SJSA1 (cell line): ENCODE measurements at places on chromosomes 2 and 18. TPM values are rescaled to one million over a fixed set of nuclear protein-coding genes. Genes with fewer than 3 reads are reported as not detected.
A peak's percentile ranks its signal among the peaks of the same experiment; 100 is the strongest.

Gene KLHL14
- not detected in 2 replicates for total RNA-seq

Gene BMP10
- total RNA-seq = not detected in 2 replicates

Gene PIK3C3
- 41.5 and 51.0 TPM in 2 replicates for total RNA-seq

Gene LCT
- not detected in 2 replicates for total RNA-seq

Gene TNFAIP6
- total RNA-seq = 1.3 and 1.5 TPM in 2 replicates

Gene GATA6
- 3.5 and 8.8 TPM in 2 replicates for total RNA-seq

Gene RAB6C
- total RNA-seq = not detected in 2 replicates

Gene RGPD8
- 1.4 and 5.5 TPM in 2 replicates for total RNA-seq

Gene EFEMP1
- total RNA-seq = 283 and 287 TPM in 2 replicates

Gene GALNT3
- total RNA-seq = 2.2 TPM in 1 of 2 replicates, not detected in the other

Gene EVX2
- total RNA-seq = not detected in 2 replicates

Gene ANO7
- total RNA-seq = 0.63 and 1.7 TPM in 2 replicates

GRCh38 chr2:120036145-120036544, 23.3 kb downstream of the EPB41L5 start:
- DNase-seq = no peak
- no peak overlapping the region for H3K4me3 ChIP-seq
- no peak overlapping the region for H3K27ac ChIP-seq
- no peaks in the 10 kb centered on the region for H3K4me1 ChIP-seq

DNA sequence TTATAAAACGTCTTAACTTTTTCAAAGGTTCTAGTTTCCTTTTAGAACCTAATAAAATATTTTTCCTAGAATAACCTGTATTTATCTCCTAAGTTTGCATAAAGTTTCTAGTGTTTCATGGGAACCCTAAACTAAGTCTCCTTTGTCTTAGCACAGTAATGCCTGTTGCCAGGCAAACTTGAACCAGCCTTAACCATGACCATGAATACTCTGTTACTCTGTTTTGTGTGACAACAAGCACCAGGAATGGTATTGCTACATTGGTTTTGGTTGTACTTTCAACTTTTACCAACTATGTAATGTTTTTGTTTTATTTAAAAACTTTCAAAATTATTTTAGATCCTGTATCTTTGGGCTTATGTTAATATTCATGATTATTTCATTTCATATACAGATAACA, 137.6 kb downstream of the CERS6 start:
- H3K27ac ChIP-seq = no peak overlapping the region
- H3K4me1 ChIP-seq = no peaks in the 10 kb centered on the region
- H3K4me3 ChIP-seq = no peak overlapping the region
- DNase-seq = no peak
- H3K27me3 ChIP-seq = no peaks in the 10 kb centered on the region
- H3K36me3 ChIP-seq = no peaks in the 10 kb centered on the region

DNA sequence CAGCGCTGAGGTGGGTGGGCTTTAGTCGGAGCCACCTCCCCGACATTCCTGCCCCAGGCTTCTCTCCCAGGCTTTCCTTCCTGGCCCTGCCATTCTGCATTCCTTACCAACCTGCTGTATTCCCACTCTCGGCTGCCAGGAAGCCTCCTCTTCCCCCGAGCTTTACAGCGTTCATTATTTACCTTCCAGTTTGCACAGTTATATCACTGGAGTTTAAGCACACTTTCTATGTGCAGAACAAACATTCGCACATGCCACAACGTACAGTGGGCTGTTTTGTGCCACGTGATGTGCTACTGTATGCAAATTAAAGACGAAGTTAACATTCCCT, 246.3 kb downstream of the SOX11 start:
- H3K36me3 ChIP-seq = no peaks in the 10 kb centered on the region
- no peak overlapping the region for H3K4me3 ChIP-seq
- no peak for DNase-seq
- H3K27me3 ChIP-seq = no peaks in the 10 kb centered on the region
- no peak overlapping the region for H3K27ac ChIP-seq
- H3K4me1 ChIP-seq = no peaks in the 10 kb centered on the region

DNA sequence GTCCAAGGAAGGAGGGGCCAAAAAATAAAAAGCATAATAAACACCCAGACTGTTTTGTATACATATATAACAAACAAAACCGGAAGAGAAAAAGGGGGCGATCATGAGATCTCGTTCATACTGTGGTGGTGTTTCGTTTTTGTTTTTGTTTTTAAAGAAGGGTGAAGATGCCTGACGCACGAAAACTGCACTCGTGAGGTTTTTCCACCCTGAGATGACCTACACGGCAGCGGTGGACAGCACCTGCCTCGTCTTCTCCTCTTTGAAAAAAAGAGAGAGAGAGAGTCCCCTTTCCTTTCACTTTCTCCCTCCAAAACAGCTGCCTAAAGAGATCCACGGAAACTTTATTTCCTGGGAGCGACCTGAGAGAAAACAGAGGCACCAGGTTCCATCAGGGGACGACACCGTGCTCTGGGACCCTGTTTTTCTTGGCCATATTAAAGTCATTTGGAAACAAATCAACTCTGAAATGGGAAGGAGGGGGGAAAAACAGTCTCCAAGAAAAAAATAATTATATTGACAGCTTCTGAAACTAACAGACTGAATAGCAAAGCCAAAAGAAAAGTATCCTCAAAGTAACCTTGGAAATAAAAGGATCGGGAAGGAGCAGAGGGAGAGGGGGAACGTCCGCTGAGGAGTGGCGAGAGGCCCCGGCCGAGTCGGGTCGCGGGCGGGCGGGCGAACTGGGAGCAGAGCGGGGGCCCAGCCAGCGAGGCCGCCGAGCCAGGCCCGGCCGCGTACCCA, 3.5 kb downstream of the POU3F3 start:
- H3K36me3 ChIP-seq = no peaks in the 10 kb centered on the region
- peaks cover 61% of the 10 kb centered on the region for H3K27me3 ChIP-seq
- H3K27ac ChIP-seq = no peak overlapping the region

- H3K36me3 ChIP-seq = no peaks in the 10 kb centered on the region
- H3K4me3 ChIP-seq = no peak overlapping the region
- no peak overlapping the region for H3K27ac ChIP-seq
- no peaks in the 10 kb centered on the region for H3K27me3 ChIP-seq
Observed at GRCh38 chr2:150296770-150297546, 190.5 kb downstream of the RND3 start.

DNA sequence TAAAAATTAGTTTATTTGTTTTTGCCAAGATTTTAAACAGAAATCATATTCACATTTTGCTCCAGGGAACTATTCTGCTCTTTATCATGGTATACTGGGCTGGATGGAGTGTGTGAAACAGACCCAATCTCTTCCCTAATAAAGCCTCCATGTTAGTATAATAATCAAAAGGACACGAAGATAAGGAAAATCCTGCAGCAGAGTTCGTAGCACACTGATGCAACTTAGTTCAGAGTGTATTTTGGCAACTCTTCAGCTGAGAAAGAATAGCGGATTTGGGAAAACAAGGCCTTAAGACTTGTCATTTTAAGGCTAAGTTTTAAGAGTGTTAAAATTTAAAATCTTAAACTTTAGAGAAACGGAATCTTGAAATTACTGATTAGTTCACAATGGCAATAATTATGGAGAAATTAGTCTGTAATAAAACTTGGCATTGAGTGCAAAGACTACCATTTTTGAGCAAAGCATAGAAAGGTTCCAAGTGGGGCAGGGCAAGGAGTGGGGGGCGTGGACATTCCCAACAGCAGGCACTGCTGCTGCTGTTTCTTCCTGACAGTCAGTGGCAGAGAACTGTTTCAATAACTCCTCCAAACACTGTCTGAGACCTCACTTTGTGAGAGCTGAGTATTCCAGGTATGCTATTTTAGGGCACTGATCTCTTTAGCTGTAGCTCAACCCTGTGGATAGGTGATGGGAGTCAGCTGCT, 225.0 kb downstream of the HRH4 start:
- H3K4me3 ChIP-seq = no peak overlapping the region
- H3K27me3 ChIP-seq = no peaks in the 10 kb centered on the region
- H3K27ac ChIP-seq = no peak overlapping the region
- no peaks in the 10 kb centered on the region for H3K36me3 ChIP-seq

- H3K27ac ChIP-seq = no peak overlapping the region
- no peak overlapping the region for H3K4me3 ChIP-seq
- H3K4me1 ChIP-seq = 0 out of 2 replicates have a peak, but pooled peaks cover 5% of the 10 kb centered on the region
- no peaks in the 10 kb centered on the region for H3K36me3 ChIP-seq
- DNase-seq = no peak
Observed at GRCh38 chr2:105518897-105519296, 120.0 kb upstream of the FHL2 start.

GRCh38 chr2:45435316-45435715, 175.8 kb downstream of the SRBD1 start:
- H3K36me3 ChIP-seq = no peaks in the 10 kb centered on the region
- H3K27me3 ChIP-seq = no peaks in the 10 kb centered on the region; the same call in 1 of the 2 replicates
- peak overlapping the region; percentile 58 for H3K27ac ChIP-seq
- peaks cover 41% of the 10 kb centered on the region for H3K4me1 ChIP-seq
- no peak overlapping the region for H3K4me3 ChIP-seq

DNA sequence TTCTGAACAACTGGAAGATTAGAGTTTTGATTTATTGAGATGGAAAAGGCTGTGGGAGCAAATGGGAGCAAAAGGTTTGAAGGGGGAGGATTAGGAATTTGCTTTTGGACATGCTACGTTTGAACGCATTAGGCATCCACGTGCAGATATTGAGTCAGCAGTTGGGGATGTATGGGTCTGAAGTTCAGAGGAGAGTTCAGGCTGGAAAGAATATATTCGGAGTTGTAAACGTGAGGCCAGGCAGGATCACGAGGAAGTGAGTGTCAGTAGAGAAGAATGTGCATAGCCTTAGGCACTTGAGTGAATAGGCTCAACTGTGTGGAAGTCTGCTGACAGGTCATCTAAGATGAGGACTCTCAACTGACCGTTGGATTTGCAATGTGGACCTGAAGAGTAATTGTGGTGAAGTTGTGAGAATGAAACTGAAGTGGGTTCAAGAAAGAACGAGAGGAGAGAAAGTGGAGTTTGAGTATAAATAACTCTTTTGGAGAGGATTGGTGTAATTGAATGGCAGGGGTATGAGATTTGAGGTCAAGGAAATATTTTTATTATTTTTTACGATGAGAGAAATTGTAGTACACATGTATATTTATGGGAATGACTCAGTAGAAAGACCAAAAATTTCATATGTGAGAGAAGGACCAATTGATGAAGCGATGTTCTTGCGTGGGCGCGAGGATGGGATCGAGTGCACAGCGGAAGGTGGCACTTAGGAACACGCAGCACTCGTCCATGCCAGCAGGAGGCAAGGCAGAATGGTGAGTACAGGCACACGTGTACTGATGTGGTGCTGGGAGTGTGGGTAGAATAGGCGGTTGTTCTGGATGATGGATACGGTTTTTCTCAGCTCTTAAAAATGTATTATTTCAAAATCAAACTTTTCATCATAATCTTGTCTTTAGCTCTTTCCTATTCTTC, 40.5 kb upstream of the POLE4 start:
- H3K27ac ChIP-seq = peak overlapping the region; percentile 41
- no peaks in the 10 kb centered on the region for H3K36me3 ChIP-seq
- no peak overlapping the region for H3K4me3 ChIP-seq
- peaks cover 26% of the 10 kb centered on the region for H3K4me1 ChIP-seq
- H3K27me3 ChIP-seq = no peaks in the 10 kb centered on the region
- DNase-seq = peak; percentile 54

DNA sequence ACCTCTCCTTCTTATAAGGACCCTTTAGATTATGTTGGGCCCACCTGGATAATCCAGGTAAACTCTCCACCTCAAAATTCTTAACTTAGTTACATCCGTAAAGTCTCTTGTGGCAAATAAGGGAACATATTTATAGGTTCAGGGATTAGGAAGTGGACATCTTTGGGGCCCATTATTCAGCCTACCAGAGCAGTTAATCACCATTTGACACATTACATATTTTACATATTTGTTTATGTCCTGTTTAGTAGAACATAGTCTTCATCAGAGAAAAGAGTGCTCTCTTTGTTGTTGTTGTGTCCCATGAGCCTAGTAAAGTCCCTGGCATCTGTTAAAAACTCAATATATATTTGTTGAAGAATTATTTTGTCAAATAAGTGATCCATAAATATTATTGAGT, 134.0 kb upstream of the SPATS2L start:
- H3K27me3 ChIP-seq = no peaks in the 10 kb centered on the region
- H3K36me3 ChIP-seq = no peaks in the 10 kb centered on the region
- no peaks in the 10 kb centered on the region for H3K4me1 ChIP-seq
- DNase-seq = no peak

GRCh38 chr2:3666613-3666975, 8.6 kb downstream of the ALLC start:
- no peaks in the 10 kb centered on the region for H3K36me3 ChIP-seq
- no peak overlapping the region for H3K27ac ChIP-seq
- no peaks in the 10 kb centered on the region for H3K4me1 ChIP-seq
- H3K27me3 ChIP-seq = no peaks in the 10 kb centered on the region

DNA sequence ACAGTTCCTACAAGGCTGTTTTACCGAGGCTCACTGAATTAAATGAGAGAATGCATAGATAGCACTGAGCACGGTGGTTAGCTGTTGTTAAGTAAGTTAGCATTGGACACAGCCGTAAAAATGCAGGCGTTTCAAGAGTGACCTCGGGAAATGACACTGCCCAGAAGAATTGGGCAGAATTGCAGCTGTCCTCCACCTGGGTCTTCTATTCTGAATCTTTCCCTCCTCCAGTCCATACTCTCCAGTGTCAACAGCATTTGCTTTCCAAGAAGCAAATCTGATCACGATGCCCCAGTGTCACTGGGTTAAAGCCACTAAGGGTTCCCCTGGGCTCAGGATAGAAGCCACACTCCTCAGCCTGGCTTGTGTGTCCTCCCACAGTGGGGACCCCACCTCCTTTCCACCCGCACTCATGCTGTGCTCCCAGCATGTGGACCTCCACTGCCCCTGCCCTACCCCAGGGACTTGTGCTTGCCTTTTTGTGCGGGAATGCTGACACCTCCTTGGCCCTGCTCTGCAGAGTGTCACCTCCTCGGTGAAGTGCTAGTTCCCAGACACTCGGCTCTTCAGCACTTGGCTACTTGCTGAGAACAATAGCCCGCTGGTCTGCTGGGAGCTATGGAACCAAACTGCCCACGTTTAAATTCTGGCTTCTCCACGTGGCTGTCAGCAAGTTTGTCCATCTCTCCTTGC, 135.0 kb downstream of the ANTXR1 start:
- no peak overlapping the region for H3K27ac ChIP-seq
- H3K4me3 ChIP-seq = no peak overlapping the region
- H3K4me1 ChIP-seq = peaks cover 22% of the 10 kb centered on the region
- peaks cover 17% of the 10 kb centered on the region for H3K36me3 ChIP-seq
- no peaks in the 10 kb centered on the region for H3K27me3 ChIP-seq

- H3K36me3 ChIP-seq = no peaks in the 10 kb centered on the region
- no peaks in the 10 kb centered on the region for H3K27me3 ChIP-seq
- no peak overlapping the region for H3K27ac ChIP-seq
- DNase-seq = no peak
- no peak overlapping the region for H3K4me3 ChIP-seq
Observed at GRCh38 chr2:79327460-79327859, 167.9 kb upstream of the REG3A start.
